GM12892 (cell line): ENCODE measurements at places on chromosomes 6 and 20.
A peak's percentile ranks its signal among the peaks of the same experiment; 100 is the strongest.

- DNase-seq: no peak
These were observed 262.2 kb upstream of the FLRT3 start for GRCh38 chr20:14599613-14600012.

- no peak for DNase-seq
These were observed 116.6 kb upstream of the STXBP5 start for GRCh38 chr6:147087641-147088040.

- no peak for DNase-seq
These were observed 77.8 kb downstream of the DLL1 start for GRCh38 chr6:170212956-170213636.

DNA sequence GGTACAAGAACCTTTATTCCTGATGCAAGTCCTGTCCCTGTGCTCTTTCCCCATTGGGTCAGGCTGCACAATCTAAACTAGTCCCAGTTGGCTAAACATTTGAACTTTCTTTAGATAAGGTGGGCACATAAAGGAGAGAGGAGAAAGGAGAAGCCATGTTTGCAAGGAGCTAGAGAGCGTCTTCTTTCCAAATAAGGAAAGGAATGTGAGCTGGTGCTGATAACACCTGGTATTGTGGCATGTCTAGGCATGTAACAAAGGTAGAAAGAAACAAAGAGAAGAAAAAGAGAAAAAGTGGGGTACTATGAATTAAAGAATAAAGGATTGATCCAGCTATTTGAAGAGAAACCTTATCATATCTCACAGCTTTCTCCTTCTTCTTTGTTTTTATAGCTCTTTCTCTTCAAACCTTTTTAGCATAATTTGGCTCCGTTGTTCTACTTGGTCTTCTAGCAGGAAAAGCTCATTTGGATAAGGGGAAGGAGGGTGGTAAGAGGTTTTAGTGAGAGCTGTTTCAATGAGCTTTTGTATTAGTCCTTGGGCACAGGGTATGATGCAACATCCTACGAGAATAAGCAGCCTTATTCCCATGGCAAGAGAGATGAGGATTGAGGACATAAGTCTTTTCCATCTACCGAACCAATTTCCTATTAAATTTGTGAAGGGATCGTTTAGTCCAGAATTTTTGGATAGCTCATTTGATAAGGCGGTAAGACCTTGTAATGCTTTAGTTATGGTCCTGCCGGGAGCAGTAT lies 415.5 kb upstream of the MAN1A1 start:
- no peak for DNase-seq

DNA sequence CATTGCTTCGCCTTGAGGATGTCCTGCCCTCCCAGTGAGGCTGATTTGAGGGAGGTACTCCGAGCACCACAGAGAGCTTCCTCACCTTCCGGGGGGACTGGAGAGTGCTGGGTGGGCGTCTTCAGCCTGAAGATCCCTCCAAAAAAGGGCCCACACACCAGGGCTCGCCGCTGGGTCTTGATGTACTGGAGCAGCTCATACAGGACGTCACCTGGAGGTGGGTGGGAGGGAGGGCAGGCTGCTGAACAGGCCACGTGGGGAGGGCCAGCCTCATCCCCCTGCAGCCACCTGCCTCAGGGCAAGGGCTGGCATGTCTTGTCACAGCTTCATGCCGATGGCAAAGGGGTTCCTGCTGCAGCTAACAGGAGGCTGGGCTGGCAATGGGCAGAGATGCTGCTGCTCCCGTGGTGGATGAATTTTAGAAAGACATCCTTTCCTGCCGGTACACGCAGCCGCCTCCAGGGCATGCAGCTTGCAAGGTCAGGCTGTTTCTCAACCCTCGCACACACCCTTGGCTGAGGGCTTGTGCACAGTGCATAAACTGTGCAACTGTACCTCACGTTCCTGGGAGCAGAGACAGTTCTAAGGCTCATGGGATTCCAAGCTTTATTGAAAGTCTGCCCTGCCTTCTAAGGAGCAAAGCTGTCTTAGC lies 14.0 kb downstream of the ETV7 start:
- no peak for DNase-seq

GRCh38 chr6:68527691-68528090 lies 107.4 kb upstream of the ADGRB3 start:
- no peak for DNase-seq

DNA sequence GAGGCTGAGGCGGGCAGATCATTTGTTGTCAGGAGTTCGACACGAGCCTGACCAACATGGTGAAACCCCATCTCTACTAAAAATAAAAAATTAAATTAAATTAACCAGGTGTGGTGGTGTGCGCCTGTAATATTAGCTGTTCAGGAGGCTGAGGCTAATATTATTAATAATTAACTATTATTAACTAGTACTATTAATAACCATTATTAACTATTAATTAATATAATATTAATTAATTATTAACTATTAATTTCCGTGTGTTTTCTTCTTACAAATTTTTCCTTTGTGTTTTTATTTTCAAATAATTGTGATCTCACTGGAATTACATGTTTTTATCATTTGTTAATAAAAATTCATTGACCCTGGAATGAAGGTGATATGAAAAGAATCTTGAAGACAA lies 557.4 kb upstream of the ADGRB3 start:
- DNase-seq: no peak

DNA sequence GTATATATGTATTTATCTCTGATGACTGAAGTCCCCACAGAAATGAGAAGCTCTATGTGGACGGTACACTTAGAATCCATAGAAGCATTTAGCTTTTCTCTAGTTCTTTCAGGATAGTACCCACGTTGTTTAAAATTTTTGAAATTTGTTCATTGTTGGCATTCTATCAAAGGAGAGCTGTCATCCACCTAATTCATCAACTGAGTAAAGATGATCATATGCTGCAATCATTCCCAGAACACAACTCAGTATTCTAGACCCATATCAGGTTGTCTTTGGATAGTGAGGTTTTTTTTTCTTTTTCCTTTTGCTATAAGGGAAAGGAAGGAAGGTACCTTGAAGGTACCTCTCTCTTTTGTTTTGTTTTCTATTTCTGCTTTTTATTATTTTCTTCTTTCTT lies 9.3 kb downstream of the SERAC1 start:
- DNase-seq: no peak

- DNase-seq: no peak
These were observed 153.1 kb upstream of the SIM1 start for GRCh38 chr6:100617633-100618350.

- no peak for DNase-seq
These were observed 234.2 kb downstream of the COL12A1 start for GRCh38 chr6:74971633-74972032.

GRCh38 chr6:43952746-43953145 lies 174.5 kb downstream of the MRPL14 start:
- DNase-seq: no peak

DNA sequence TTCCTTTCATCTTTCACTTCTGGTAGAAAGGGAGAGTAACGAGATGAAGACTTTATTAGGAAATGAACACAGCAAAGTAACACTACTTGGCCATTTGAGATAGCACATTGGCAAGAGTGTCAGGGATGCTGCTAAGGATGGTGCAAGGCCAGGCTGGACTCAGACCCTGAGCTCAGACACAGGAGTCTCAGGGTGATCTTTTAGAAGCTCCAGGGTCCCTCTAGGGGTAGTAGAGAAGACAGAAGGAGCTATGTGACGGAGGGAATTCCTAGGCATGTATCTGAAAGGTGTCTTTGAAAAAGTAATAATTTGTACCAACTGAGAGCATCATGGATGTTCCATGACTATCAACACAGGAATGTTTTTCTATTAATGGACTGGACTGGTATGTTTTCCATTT lies 436.5 kb downstream of the DHX35 start:
- DNase-seq: no peak

DNA sequence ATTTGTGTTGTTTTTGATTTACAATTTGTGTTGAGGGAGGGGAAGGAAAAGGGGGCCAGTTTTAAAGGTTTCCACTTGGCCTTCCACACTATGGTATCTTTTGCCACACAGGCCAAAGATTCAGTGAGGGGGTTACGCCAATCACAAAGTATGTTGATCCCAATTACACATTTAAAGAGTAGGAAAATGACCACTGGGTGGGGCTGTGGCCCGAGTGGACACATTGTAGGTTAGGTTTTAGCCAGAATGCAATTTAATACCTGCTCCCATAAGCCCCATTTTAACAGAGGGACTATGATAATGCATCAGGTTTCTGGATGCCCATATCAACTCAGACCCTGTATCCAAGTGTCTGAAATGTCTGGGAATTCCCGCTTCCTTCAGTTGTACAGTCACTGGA lies 15.6 kb downstream of the VGLL2 start:
- DNase-seq: no peak

DNA sequence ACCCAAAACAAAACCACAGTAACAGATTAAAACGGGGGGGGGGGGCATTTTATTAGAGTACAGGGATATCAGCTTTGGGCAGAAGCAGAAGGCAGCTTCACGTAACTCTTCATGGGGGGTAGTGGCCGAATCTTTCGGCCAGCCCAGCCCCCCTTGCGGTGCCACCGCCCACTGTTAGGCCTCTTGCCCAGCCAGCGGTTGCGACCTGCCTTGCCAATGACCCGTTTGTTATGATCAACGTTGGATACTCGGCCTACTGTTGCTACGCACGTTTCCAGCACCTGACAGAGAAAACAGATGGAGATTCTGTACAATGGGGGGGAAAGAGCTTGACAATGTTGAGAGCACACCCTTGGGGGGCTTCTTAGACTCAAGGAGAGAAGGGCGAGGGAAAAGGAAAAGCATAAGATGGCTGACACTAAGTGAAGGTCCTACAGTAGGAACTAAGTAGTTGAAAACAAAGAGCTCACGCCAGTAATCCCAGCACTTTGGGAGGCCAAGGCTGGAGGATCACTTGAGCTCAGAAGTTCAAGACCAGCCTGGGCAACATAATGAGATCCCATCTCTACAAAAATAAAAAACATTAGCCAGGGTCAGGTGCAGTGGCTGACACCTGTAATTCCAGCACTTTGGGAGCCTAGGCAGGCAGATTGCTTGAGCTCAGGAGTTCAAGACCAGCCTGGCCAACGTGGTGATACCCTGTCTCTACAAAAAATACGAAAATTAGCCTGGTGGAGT lies 724 bp upstream of the CUL7 start:
- DNase-seq: no peak

- DNase-seq: no peak
These were observed 90.5 kb upstream of the SNX9 start for GRCh38 chr6:157732416-157733161.

- DNase-seq: no peak
These were observed 43.2 kb upstream of the TBC1D7 start for GRCh38 chr6:13371421-13372072.

DNA sequence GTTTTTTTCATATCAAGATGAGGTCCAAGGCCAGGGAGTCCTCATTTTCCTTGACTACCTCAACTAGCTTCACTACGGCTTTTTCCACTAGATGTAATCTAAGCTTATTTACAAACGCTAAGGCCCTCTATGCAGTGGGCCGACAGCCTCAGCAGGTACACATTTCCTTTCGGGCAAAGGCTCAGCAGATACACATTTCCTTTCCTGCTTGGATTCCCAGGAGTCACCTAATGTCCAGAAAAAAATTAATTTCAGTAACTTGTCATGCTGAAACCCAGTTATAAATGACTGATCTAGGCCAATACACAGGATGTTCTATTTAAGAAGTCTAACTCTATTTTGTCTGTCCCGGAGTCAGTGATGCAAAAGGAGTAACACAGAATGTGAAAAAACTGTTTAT lies 7.2 kb upstream of the KIAA0408 start:
- no peak for DNase-seq

- DNase-seq: no peak
These were observed 14.9 kb downstream of the TRMT6 start for GRCh38 chr20:5935384-5935783.

GRCh38 chr6:90547991-90548390 lies 38.9 kb downstream of the MAP3K7 start:
- no peak for DNase-seq

- DNase-seq: no peak
These were observed 1590.8 kb downstream of the KHDRBS2 start for GRCh38 chr6:60695232-60695631.

DNA sequence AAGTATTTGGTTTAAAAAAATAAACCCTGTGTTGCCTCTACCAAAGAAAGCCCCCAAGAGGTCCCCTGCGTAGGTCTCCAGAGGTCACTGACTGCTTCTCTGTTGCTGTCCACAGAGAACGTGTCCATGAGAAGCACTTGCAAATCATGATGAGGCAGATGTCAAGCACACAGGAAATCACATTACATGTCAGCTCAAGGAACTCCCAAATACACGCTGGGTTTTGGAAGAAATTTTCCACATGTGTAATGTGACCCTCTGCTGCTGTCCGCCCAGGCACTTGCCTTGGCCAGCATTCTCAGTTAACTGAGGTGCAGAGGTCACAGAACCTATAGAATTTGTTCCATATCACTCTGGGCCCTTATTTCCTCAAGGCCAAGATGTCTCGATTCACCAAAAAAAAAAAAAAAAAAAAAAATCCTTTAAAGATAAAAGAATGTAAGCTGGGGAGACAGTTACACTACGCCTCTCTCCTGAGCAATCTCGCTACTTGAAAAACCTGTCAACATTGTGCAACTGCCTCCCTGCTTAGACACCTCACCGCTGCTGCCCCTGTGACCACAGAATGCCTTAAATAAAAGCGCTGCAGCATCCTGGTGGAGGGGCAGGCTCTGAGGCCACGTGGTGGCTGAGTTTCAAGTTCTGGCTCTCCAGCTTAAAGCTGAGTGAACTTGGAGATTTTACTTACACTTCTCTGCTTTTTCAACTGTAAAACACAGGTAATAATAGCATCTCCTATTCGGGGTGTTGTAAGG lies 42.3 kb downstream of the SLC22A23 start:
- no peak for DNase-seq

GRCh38 chr20:60835876-60836275 lies 416.2 kb upstream of the CDH4 start:
- no peak for DNase-seq

GRCh38 chr6:152124429-152125074 lies 317.1 kb downstream of the ESR1 start:
- no peak for DNase-seq

- DNase-seq: no peak
These were observed 213.2 kb upstream of the NT5E start for GRCh38 chr6:85236636-85237035.

DNA sequence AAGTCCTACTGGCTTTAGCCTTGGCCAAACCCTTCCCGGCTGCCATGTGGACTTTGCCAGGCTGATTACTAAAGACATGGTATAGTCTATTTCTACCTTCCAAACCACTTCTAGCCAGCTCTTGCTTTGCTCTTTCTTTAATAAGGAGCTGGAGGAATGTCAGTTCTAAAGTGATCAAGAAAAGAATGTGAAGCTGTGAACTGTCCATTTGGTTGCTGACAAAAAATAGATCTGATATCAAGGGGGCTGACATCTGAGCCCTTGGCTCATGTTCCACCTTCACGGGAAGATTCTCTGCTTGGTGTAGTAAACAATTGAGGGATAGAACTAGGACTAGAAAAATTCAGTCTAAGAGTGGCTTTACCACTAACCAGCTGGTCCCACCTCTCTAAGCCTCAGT lies 22.6 kb downstream of the GNAS-AS1 start:
- DNase-seq: no peak

GRCh38 chr6:111845441-111845871 lies 27.8 kb downstream of the FYN start:
- DNase-seq: peak; percentile 25

- DNase-seq: no peak
These were observed 62.3 kb downstream of the PDE7B start for GRCh38 chr6:135913785-135914184.

GRCh38 chr6:43078691-43079090 lies 2.6 kb downstream of the PTK7 start:
- no peak for DNase-seq
